Hypothalamus (tissue), 51 donors: ENCODE measurements at places on chromosomes 3 and 15.
A peak's percentile ranks its signal among the peaks of the same experiment; 100 is the strongest.

- DNase-seq = no peak
Observed at GRCh38 chr3:90010341-90010740, 902.9 kb downstream of the EPHA3 start.

GRCh38 chr3:42222942-42223693, 42.9 kb downstream of the CCK start:
- DNase-seq = no peak

- peak; percentile 76 for DNase-seq
Observed at GRCh38 chr3:141875374-141875892, 1.0 kb upstream of the ATP1B3 start.

GRCh38 chr3:45832699-45833098, 9.2 kb downstream of the LZTFL1 start:
- no peak for DNase-seq

DNA sequence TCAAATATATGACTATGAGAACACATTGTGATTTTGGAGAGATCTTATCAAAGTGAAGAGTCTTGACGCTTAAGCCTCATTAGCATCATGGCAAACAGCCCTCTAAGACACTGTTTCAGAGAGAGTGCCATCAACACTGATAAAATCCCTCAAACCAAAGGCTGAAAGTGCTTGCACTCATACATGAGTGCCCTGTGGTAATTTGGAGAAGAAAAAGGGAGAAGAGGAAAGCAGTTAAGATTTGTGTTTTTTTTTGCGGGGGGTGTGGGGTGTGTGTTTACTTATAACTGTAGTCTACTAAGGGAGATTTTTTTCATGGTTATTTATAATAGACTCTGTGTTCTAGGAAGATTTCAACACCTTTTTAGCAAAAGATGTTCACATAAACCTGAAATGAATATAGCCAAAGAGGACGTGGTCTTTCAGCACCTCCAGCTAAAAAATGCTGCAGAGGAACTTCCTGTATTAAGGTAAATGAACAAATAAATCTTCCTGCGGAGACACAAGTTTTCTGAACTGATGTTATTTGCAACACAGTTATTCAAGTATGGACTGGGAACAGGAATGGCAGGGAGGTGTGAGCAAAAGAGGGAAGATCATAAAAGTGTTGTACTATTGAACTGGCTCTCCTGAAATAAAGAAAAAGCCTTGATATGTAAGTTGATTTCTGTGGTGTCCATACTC, 81.9 kb upstream of the TGFBR2 start:
- DNase-seq = no peak

- no peak for DNase-seq
Observed at GRCh38 chr3:4996771-4997291, 17.6 kb downstream of the BHLHE40 start.

DNA sequence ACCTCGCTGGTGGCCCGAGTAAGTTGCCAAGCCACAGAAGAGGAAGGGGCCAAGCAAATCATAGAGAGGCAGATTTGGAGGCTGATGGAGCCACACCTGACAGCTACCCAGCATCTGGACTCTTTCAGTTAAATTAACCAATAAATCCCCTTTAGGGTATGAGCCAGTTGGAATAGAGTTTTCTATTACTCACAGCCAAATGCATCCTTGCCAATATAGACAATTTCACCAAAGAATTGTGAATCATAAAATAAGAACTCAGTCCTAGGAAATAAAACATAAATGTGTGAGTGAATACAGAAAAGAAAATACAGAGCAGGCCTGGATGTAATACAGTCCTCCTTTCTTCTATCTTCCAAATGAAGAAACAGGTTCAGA, 161.6 kb upstream of the ANKRD28 start:
- DNase-seq = no peak
